ENCODE measurements at places on chromosomes 4 and X.
A peak's percentile ranks its signal among the peaks of the same experiment; 100 is the strongest.

DNA sequence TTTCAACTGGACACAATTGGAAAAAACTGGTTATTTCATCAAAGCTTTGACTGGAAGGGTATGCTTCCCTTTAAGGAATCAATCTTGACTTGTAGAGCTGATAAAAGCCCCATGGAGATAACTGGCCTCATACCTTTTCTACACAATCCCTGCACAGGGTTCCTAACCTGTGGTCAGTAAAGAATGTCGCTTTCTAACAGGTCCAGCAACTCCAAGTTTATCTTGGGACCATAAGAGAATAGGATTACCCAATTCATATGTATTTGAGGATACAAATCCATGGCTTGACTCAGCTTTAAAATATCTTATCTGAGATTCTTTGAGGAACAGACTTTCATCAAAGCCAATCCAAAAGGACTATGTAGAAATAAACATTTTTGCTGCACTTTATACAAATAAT is 1399.8 kb upstream of the PABPC4L start:
- no peak for DNase-seq

DNA sequence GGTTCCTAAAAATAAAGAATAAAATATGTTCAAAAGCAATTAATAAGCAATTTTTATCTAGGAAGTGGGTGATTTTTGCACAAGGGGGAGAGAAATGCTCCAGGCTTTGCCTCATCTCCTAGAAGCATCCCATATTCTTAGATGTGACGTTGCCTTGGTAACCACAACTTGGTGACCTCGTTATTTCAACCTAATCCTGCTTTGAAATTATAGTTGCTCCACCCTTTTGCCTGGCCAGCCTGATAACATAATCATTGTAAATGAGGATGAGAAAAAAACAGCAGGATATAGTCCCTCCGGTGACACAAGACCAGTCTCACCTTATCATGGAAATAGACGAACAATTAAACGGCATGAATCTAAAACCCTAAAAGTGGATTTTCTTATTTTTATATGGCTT is 194.4 kb downstream of the QDPR start:
- no peak for DNase-seq

DNA sequence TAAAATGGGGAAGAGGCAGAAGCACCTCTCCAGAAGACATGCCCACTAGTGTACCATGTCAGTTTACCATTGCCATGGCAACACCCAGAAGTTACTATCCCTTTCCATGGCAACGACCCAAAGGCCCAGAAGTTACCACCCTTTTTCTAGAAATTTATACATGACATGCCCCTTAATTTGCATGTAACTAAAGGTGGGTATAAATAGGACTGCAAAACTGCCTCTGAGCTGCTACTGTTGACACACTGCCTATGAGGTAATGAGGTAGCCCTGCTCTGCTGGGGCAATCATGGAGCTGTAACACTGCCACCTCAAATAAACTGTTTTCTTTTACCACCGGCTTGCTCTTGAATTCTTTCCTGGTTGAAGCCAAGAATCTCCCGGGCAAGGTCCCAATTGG is 13.9 kb upstream of the BEX4 start:
- no peak for DNase-seq

- no peak for DNase-seq
Measured at GRCh38 chr4:54187148-54187547, 41.9 kb upstream of the PDGFRA start.

DNA sequence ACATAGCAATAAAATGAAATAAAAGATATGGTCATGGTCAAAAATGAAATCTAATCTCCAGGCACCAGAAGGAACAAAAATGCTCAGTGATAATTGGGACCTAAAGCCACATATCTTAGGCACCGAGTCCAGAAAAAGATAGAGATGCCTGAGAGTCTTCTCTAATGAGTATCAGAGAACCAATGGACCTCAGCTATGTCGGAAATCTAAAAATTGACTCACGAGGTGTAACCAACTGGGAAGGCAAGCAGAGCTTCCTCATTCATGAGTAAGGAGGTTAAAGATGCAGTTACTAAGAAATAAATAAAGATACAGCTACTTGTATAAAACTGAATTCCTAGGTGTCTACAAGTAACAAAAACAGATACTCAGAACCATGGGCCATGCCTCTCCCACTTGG is 72.1 kb downstream of the KLHL34 start:
- DNase-seq, result no peak

DNA sequence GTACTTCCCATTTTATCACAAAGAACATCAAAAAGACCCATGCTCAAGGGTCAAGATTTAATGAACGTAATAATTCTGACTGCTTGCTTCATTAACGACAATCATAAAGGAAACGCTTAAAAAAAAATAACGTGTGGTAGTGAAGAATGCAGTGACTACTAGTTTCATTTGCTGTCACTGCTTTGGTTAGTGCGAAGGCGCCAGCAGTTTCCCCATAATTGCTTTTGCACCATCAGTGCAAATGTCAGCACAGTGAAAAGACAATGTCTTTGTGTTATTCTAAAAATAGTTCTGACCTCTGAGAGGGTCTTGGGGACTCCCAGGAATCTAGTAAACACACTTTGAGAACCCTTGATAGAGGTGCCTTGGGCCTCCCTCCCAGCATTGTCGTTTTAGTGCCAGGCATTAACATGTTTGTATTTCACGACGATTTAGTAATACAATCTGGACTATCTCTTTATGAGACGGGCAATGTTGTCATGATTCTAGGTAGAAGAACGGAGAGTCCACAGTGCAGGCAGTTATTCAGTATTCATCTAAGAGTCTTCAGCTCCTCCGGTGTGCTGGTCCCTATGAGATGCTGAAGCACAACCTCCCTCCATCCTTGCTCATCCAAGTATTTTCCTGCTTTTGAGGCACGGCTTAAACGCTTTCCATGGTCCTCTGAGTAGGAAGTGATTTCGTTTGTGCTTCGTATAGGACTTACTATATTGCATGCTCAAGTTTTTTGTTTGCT is 71.0 kb downstream of the AFF1 start:
- peak; percentile 44 for DNase-seq

GRCh38 chr4:172777729-172778431 is 390.7 kb upstream of the GALNT7 start:
- DNase-seq, result no peak

DNA sequence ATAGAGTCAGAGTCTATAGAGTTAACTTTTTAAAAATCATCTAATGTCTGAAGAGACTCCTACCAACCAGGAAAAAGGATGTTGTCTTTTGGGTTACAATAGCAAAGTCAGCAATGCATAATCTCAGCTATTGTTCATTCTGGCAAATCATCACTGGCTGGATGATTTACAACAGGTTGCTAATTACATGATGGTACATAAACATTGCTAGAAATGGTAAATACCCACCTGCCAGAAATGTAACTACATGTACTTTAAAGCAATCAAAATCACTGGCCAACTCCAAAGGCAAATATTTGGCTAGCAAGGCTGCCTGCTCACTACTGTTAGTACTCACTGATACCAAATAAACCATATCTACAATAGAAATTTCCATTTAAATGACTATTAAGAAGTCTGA is 91.1 kb downstream of the PPP3CA start:
- peak; percentile 26 for DNase-seq

GRCh38 chrX:130593911-130594310 is 192.1 kb downstream of the RBMX2 start:
- no peak for DNase-seq

DNA sequence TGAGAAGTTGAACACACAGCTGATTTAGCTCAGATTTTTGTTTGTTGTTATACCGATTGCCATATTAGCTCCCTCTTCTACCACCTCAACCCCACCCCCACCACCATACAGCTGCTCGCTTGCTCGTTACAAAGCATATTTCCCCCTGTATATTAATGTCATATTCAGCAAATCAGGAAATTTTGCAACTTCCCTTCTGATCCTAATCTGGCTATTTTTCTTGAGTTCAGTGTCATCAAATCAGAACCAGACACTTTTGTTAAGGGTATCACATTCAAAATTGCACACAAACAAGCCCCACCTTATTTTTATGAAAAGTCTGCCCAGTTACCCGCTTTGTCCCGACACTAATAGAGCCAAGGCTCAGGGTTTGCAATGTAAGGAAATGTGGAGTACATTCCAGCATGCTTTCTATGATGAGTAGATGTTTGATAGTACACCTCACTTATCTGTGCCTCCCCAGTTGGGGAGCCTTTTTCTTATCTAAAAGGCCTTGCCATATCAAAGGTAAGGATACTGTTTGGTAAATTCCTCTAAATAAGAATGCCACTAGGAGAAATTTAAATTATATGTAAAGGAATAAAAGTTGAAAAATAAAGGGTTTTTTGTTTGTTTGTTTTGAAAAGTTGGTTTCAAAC is 212.2 kb downstream of the CBR4 start:
- DNase-seq, result no peak

DNA sequence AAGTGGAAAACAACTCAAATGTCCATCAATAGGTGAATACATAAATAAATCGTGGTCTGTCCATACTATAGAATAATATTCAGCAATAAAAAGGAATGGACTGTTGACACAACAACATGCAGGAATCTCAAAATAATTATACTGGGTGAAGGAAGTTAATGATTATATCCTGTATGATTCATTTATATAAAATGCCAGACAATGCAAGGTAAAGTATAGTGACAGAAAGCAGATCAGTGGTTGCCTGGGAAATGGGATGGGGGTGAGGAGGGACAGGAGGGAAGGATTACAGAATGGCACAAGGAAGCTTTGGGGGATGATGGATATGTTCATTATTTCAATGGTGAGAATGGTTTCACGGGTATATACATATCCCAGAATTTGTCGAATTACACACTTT is 12.3 kb downstream of the PYURF start:
- no peak for DNase-seq

- DNase-seq, result no peak
Measured at GRCh38 chr4:120158046-120158445, 91.4 kb upstream of the MAD2L1 start.

DNA sequence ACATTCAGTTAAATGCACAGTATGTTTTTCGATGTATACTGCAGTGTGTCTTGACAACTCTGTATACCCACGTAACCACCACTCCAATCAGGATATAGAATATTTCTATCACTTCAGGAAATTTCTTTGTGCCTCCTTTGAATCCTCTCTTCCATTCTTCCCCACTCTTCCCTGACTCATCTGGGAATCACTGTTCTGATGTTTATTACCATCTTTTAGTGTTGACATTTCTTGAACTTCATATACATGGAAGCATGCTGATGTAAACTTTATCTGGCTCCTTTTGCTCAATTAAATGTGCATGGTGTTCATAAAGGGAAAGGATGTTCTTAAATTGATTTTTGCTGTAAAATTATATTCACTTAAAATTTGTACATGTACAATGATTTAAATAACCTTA is 319.9 kb downstream of the PCDH7 start:
- no peak for DNase-seq

GRCh38 chr4:4771160-4771559 is 88.3 kb upstream of the MSX1 start:
- no peak for DNase-seq

DNA sequence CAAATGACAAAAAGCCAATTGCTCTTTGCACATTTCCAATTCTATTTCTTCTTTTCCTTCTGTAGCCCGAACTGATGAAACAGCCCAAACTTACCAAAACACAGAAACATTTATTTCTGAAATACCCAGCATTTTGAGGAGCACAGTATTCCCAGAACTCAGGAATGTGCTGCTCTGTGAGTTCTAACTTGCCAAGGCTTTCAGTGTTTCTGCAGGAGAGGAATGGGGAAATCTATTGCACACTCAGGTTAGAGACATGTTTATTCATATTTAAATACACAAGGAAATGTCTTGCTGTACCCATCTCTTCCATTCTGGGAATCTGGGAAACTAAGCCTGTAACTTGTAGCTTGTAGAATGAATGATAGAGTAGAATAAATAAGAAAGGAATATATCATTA is 10.7 kb downstream of the TMPRSS11D start:
- no peak for DNase-seq

- DNase-seq, result no peak
Measured at GRCh38 chrX:77160301-77160700, 286.9 kb upstream of the FGF16 start.

- DNase-seq, result no peak
Measured at GRCh38 chrX:78979789-78980464, 34.7 kb downstream of the P2RY10 start.

- no peak for DNase-seq
Measured at GRCh38 chr4:129403848-129404247, 307.9 kb downstream of the C4orf33 start.

DNA sequence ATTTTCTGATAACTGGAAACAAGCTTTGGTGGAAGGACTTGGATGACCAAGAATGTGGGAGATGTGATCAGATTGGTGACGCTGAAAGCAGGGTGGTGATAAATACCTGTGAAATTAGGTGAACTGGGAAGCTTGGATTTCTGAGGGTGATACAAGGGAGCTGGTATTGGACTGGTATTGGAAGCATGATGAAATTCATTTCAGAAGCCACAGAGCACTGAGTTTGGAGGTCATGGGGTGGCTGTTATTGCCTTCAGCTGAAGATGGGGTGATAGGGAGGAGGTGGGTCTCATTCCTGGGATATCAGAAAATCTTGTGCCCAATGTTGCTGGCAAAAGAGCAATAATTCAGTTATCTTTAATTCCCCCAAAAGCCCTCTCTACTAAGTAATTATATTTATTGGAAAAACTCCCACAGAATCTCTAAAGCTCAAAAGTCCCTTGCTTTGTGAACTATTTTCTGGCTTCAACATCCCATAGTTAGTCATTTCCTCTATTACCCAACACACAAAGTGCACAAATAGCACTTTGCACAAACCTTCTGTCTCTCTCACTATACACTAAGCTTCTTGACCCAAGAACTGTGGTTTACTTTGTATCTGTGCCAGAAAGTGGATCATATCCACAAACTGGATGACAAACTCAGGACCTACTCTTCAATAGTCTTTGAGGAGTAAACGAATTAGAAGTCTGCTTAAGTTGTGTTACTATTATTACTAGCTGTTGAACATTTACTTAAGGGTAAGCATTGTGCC is 23.1 kb upstream of the CAMK2D start:
- no peak for DNase-seq

DNA sequence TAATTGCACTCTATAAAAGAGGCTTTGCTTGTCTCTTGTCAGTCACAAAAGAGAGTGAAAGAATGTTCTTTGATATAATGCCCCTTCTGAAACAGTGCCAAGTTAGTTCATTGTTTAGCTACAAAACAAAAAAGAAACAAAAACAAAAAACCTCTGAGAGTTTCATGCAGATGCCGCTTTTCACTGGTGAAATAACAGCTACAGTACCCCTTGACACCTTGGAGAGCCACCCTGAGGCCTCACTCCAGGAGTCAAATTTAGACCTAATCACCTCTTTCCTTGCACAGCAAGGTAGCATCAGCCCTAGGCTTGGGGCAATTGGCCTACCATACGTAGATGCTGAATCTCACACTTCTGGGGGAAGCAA is 185.2 kb downstream of the UNC5C start:
- DNase-seq, result no peak

DNA sequence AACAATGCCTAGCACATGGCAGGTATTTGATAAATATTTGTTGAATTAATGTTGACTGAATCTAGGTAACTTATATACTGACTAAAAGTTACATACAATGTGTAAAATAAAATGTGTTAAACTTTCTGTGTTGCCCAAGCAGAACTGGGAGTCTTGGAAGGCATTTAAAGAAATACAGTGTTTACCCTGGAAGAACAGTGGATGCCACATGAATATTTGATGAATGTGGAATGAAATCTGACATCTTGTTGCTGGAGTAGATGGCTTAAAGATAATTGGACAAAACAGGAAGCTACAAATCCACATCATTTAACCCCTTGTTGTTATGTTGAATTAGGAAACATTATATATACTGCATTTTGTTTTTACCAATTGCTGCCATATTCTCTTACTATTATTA is 39.9 kb upstream of the SCOC start:
- no peak for DNase-seq

Data from colonic mucosa (tissue), 4 donors.